ENCODE measurements at places on chromosomes 3 and 15. TPM values are rescaled to one million over a fixed set of nuclear protein-coding genes. Genes with fewer than 3 reads are reported as not detected.

- no peak overlapping the region for H3K4me3 ChIP-seq
- no peak for DNase-seq
- H3K36me3 ChIP-seq: no peaks in the 10 kb centered on the region
- no peak overlapping the region for H3K27ac ChIP-seq
- no peaks in the 10 kb centered on the region for H3K4me1 ChIP-seq
Observed at GRCh38 chr15:71669688-71670087, 140.7 kb upstream of the NR2E3 start.

GRCh38 chr3:42174679-42175385 is 83.7 kb downstream of the TRAK1 start:
- DNase-seq: no peak
- no peaks in the 10 kb centered on the region for H3K27me3 ChIP-seq
- H3K4me3 ChIP-seq: no peak overlapping the region
- peaks cover 23% of the 10 kb centered on the region for H3K4me1 ChIP-seq

DNA sequence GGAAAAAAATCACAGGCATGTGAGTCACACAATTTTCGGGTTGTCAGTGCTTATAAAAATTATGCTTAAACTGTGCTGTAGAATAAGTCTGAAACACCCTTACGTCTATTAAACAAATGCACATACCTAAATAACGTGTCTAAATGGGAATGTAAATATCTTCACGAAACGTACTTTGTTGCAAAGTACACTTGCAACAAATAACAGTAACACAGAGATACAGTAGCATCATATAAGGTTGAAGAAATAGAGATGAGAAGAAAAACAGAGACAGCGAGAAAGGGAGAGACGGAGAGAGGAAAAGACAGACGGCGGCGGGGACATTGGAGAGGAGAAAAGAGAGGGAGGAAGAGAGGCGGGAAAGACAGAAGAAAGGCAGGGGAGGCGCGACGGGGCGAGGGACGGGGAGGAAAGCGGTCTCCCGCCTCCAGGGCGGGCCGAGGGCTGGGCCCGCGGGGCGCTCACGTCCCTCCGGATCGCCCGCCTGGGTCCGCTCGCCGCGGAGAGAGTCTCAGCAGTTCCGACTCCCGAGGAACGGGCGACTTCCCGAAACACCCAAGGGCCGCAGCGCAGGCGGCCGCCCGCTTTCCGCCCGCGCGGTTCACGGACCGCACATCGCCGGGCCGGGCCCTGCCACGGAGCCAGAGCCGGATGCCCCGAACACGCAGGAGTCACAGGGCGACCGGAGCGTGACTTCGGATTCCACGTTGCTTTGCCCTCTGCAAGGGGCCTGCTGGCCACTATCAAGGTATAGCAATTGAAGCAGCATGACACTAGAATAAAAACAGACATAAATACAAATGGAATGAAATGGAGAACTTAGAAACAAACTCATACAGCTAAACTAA is 153.4 kb downstream of the LMLN start:
- H3K4me3 ChIP-seq: peak overlapping the region; percentile 45
- H3K36me3 ChIP-seq: peaks cover 5% of the 10 kb centered on the region
- H3K27me3 ChIP-seq: peaks cover 42% of the 10 kb centered on the region

Gene TMEM212
- total RNA-seq: not detected

DNA sequence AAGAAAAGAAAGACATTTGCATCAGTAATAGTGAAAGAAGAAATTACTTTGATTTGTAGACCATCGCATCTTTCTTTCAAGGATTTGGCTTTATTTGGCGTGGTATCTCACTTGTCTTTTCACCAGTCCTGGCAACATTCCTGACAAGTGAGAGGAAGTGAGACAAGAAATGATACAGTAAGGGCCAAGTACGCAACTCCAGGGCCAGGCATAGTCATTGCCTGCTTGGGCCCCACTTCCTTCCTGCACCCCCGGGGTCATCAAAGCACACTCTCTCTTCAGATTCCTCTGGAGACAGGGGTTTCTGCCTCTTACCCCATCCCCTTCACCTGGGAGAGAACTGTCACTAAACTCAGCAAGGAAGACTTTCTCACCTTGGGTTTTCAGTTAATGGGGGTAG is 55.1 kb downstream of the CD47 start:
- no peak for DNase-seq
- H3K27ac ChIP-seq: no peak overlapping the region
- H3K27me3 ChIP-seq: no peaks in the 10 kb centered on the region
- H3K36me3 ChIP-seq: peaks cover 27% of the 10 kb centered on the region
- H3K4me3 ChIP-seq: no peak overlapping the region
- peaks cover 10% of the 10 kb centered on the region for H3K4me1 ChIP-seq

Gene OXTR
- total RNA-seq: 0.64 TPM

Gene PTH1R
- total RNA-seq: not detected

Gene ALDH1A3
- total RNA-seq: not detected

Gene UQCC5
- total RNA-seq: 13.3 TPM

Gene ROPN1
- not detected for total RNA-seq

DNA sequence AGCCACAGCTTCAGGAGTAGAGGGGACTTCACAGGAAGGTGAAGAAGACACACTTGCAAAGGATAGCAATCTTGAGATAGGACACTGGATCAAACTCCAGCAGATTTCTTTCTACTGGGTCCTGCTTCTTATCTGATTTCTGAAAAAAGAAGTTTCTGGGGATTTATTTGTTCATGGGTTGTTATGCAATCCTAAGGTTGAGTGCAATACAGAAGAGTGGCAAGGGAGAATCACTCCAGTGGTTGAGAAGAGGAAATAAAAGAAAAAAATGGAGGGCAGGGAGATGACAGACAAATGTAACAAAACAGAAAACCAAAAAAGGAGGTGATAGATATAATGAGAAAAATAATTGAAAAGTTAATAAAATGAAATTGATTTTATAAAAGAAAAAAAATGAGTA is 858.3 kb downstream of the TUSC7 start:
- no peak overlapping the region for H3K27ac ChIP-seq
- DNase-seq: no peak
- H3K4me3 ChIP-seq: no peak overlapping the region
- no peaks in the 10 kb centered on the region for H3K4me1 ChIP-seq

GRCh38 chr3:170692720-170693119 is 106.8 kb upstream of the SLC7A14 start:
- H3K27me3 ChIP-seq: no peaks in the 10 kb centered on the region
- H3K4me1 ChIP-seq: peaks cover 8% of the 10 kb centered on the region
- H3K4me3 ChIP-seq: no peak overlapping the region
- H3K36me3 ChIP-seq: no peaks in the 10 kb centered on the region
- H3K27ac ChIP-seq: no peak overlapping the region

DNA sequence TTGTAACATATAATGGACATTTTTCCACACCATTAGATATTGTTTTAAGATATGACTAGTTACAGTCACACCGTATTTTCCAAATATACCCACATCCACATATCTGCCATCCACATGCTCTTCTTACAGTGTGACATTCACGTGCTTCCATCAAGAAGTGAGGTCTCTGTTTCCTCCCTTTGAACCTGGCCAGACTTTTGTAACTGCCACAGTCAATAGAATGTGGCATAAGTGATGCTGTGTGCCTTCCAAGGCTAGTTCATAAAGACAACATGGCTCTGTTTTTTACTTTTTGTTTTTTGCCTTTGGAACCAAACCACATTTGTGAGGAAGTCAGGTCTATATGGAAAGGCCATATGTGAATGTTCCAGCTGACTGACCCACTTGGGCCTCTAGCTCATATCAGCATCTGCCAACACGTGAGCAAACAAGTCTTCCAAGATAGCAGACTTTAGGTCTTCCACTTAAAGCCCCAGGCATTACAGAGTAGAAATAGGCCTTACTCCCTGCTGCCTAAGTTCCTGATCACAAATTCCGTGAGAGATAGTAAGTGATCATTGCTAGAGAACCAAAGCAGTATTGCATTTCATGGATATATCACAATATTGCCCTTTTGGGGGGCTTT is 27.1 kb downstream of the EIF1B start:
- peaks cover 20% of the 10 kb centered on the region for H3K4me1 ChIP-seq
- peaks cover 5% of the 10 kb centered on the region for H3K27me3 ChIP-seq
- no peak overlapping the region for H3K27ac ChIP-seq
- DNase-seq: no peak
- H3K4me3 ChIP-seq: no peak overlapping the region

DNA sequence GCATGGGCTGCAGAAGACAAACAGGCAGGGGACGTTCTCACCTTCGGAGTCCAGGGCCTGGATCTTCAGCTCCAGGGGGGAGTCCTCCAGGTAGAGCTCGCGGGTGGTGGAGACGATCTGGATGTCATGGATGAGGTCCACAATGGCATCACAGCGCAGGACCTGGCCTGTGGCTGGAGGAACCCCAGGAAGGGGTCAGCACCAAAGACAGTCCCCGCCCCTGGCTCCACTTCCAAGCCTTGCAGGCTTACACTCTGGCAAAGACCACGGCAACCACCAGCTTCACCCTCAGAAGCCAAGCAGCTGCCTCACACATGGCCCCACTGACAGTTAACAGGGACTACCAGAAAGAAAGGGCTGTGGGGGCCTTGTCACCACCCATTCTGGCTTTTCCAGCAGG is 22.8 kb downstream of the NUP210 start:
- no peak for DNase-seq
- H3K27me3 ChIP-seq: no peaks in the 10 kb centered on the region
- peaks cover 38% of the 10 kb centered on the region for H3K36me3 ChIP-seq

GRCh38 chr3:145983101-145983500 is 177.9 kb downstream of the PLOD2 start:
- no peak overlapping the region for H3K4me3 ChIP-seq
- no peak for DNase-seq
- no peaks in the 10 kb centered on the region for H3K36me3 ChIP-seq
- no peak overlapping the region for H3K27ac ChIP-seq
- H3K27me3 ChIP-seq: no peaks in the 10 kb centered on the region
- no peaks in the 10 kb centered on the region for H3K4me1 ChIP-seq

Gene TMEM266
- total RNA-seq: not detected

Gene AHSG
- not detected for total RNA-seq

DNA sequence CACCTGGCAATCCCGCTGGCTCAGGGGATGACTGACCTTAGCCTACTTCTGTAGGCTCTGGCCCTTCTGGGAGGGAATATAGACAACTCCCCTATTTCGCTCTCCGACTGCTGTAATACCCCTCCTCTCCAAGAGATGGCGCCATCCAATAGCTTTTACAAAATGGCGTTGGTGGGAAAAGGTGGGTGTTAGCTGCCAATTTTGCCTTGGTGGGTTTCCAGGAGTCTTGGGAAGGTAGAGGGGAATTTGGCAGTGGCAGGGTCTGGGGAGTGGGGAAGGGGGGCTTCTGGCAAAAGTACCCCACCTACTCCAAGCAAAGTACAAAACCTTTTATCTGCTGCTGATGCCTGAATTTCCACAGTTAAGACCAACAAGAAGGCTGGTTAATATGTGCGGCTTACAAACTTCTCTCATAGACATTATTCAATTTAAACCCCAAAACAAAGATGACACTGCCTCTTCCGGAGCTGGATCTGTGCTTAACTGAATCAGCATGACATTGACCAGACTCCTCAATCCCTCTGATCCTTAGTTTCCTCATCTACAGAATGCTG is 62.1 kb downstream of the RASGRF1 start:
- H3K4me1 ChIP-seq: no peaks in the 10 kb centered on the region
- H3K4me3 ChIP-seq: no peak overlapping the region
- H3K36me3 ChIP-seq: no peaks in the 10 kb centered on the region
- peak; percentile 53 for DNase-seq

DNA sequence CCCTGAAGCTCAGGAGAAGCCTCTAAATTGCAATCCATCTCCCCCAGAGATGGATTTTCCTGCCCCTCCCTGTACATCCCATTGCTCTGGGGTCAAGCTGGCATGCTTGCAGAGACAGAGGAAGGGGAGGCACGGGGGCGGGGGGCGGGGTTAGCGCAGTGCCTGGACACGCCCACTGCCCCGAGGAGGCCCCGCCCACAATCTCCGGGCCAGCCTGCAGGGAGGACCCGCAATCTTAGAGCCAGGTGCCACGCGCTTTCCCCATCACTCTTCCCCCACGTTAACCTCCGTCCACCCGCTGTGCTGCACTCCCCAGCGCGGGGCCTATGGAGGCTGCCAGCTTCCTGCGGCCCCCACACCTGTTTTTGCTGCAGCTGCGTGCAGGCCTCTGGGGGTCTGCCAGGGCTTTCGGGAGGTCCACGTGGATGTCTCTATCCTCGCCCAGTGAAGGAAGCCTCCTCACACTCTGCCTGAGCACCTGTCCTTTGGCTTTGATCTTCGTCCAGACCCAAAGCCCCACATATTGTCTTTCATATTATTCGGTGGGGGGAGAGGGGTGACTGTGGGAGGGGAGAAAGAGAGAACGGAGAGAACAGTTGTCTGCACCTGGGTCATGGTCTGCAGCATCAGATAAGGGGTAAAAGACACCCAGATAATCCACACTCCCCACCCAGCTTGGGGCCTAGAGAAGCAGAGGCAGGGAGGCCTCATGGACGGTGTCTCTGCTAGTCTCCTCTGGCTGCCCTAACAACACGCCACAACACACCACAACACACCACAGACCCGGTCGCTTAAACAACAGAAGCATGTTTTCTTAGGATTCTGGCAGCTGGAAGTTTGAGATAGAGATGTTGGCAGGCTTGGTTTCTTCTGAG is 118.0 kb upstream of the MEF2A start:
- H3K36me3 ChIP-seq: no peaks in the 10 kb centered on the region
- H3K27me3 ChIP-seq: peaks cover 5% of the 10 kb centered on the region
- H3K27ac ChIP-seq: no peak overlapping the region
- peaks cover 39% of the 10 kb centered on the region for H3K4me1 ChIP-seq
- no peak for DNase-seq

DNA sequence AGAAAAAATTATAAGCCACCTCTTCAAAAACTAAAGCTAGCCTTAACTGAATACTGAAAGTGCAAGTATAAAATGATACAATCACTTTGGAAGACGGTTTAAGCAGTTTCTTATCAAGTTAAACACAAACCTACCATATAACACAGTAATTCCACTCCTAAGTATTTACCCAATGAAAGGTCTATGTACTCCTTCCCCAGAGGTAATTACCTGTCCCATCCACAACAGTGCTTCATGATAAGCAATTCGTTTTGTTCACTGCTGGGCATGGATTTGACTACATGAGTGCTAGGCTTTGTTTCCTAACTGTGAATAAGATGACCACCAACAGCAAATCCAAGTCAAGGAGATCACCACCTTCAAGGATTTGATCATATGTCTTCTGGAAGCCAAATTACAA is 4.3 kb downstream of the COX5A start:
- H3K27me3 ChIP-seq: no peaks in the 10 kb centered on the region
- H3K4me1 ChIP-seq: peaks cover 31% of the 10 kb centered on the region
- no peak for DNase-seq
- H3K27ac ChIP-seq: peak overlapping the region; percentile 5

- H3K36me3 ChIP-seq: no peaks in the 10 kb centered on the region
- no peak overlapping the region for H3K4me3 ChIP-seq
- H3K27ac ChIP-seq: no peak overlapping the region
- DNase-seq: no peak
- no peaks in the 10 kb centered on the region for H3K4me1 ChIP-seq
Observed at GRCh38 chr3:148147903-148148302, 549.8 kb upstream of the AGTR1 start.

- H3K27me3 ChIP-seq: no peaks in the 10 kb centered on the region
- no peak overlapping the region for H3K27ac ChIP-seq
- no peaks in the 10 kb centered on the region for H3K4me1 ChIP-seq
- H3K4me3 ChIP-seq: no peak overlapping the region
Observed at GRCh38 chr3:8532251-8532871, 30.7 kb downstream of the LMCD1 start.

Data from activated CD4-positive, alpha-beta memory T cell treated with anti-CD3 and anti-CD28 coated beads for 36 hours (primary cell).